ENCODE measurements at places on chromosomes 6 and 20.
A peak's percentile ranks its signal among the peaks of the same experiment; 100 is the strongest.

- no peak for DNase-seq
Measured at GRCh38 chr6:151524059-151524458, 30.2 kb downstream of the CCDC170 start.

GRCh38 chr6:22906091-22906549 is 336.8 kb downstream of the HDGFL1 start:
- no peak for DNase-seq

DNA sequence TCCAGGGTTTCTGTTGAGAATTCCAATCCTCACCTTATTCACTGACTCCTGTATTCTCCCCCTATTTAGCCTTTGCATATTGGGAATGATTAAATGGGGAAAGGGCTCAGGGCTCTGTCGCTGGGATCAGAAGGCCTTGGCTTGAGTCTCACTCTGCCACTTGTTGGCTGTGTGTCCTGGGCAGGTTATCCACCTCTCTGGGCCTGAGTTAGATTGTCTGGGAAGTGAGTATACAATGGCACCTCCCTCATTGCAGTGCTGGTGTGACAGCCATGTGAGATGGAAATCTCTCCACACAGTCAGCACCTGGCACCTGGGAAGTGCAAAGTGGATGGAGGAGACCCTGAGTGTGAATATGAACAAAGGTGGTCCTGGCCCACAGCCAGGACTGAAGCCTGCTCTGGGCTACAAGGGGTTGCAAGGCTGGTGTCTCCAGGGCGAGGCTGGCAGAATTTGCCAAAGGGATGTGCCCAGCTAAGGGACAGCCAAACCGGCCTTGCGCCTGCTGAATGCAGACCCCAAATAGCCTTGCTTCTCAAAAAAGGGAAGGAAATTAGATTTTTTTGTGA is 200.0 kb upstream of the PMEPA1 start:
- no peak for DNase-seq

DNA sequence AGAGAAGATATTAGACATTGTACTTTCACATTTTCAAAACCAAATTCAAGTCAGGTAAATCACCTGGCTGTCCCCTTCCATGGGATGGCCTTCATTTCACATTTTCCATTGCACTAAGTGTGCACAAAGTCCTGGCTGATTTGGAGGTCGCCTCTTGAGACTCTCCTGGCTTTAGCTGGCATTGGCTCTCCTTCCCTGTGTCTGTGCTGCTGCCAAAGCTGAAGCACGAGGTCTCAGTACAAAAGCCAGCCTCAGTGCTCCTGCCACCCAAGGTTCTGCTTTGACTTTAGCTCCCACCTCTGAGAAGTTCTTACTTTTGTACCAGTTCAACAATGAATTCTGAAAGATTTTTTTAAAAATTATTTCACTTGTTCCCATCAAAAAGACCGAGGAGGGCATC is 289.2 kb upstream of the CNR1 start:
- DNase-seq = no peak

GRCh38 chr20:58075586-58076345 is 152.7 kb downstream of the ANKRD60 start:
- no peak for DNase-seq

- no peak for DNase-seq
Measured at GRCh38 chr6:144330017-144330987, 45.2 kb downstream of the UTRN start.

GRCh38 chr20:59821201-59821600 is 112.2 kb downstream of the SYCP2 start:
- no peak for DNase-seq

- no peak for DNase-seq
Measured at GRCh38 chr20:10576411-10577090, 97.2 kb downstream of the JAG1 start.

DNA sequence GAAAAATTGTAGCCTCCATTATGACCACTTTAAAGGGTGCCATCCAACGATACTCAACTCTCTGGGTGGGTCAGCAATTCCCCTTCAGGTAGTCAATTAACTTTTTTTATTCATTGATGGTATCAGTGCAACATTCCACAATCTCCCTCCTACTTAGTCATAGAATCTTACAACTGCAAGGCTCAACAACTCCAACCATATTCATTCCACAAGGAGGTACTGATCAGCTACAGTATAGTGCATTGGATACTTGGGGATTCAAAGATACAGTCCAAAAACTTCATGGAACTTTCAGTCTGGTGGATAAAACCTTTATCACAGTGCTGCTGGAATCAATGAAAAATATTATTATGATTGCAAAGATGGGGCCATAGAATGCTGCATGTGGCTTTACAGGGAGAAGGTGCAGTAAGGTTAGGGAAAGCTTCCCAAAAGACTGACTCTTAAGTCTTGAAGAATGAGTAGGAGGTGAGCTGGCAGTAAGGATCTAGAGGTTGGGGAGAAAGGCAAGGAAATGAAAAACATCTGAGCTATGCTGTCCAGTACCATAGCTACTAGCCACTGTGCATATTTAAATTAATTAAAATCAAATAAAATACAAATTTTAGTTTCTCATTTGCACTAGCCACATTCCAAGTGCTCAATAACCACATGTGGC is 314.7 kb upstream of the PRDM1 start:
- no peak for DNase-seq

DNA sequence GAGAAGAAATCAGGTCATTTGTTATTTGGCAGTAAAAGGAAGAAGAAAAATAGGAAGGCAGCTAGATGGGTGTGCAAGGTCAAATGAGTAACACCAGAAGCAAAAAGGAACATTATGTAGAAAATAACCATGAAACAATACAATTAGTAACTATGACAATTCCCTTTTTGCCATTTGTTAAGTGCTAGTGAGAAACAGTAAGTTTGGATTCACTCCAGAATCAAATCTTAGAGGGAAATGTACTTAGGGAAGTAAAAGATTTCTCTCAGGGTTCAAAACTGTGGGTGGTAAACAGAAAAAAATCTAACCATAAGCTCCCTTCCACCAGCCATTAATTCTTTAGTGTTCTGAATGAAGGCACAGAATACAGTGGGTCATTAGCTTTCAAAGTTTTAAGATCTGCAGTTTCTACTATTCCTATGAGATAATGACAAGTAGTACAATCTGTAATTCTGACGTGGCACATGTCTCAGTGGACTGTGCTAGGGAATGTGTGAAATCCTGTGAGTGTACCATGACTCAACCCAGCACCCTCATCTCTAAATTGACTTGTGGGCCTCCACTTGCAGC is 17.1 kb downstream of the REPS1 start:
- peak; percentile 71 for DNase-seq

DNA sequence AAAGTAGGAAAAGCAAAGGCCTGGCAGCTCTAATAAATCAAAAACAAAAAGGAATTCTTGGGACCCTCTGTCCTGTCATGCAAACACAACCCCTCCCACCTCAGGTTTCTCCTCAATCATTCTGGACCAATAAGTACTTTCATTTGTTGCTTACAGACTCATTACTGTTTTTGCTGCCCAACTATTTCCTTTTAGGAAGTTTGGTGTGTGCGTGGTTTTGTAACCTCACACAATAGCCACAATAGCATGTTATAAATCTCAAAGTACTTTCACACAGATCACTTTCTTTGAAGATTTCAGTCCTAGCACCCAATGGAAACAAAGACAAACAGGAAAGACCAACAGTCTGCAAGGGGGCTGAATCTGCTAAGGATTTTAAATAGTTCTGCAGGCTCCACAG is 4.5 kb downstream of the MRPL14 start:
- DNase-seq = no peak

DNA sequence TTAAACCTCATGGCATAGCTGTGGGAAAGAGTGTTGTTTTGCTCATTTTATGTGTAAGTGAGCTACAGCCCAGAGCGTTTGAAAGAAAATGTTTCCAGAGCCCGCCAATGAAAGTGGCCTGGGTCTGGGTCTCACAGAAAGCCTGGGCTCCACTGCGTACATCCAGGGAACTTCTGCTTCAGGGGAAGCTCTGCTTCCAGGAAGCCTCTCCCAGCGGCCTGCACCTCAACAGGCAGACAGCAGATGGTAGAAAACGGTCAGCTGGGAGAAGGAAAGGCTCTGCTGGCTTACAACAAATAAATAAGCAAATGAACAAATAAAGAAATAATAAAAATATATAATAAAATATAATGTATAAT is 270.5 kb upstream of the SUPT3H start:
- no peak for DNase-seq

- no peak for DNase-seq
Measured at GRCh38 chr6:797479-798077, 104.6 kb upstream of the EXOC2 start.

GRCh38 chr6:2861060-2861821 is 19.6 kb upstream of the SERPINB1 start:
- DNase-seq = no peak

GRCh38 chr6:16392010-16392409 is 153.6 kb downstream of the GMPR start:
- DNase-seq = no peak

DNA sequence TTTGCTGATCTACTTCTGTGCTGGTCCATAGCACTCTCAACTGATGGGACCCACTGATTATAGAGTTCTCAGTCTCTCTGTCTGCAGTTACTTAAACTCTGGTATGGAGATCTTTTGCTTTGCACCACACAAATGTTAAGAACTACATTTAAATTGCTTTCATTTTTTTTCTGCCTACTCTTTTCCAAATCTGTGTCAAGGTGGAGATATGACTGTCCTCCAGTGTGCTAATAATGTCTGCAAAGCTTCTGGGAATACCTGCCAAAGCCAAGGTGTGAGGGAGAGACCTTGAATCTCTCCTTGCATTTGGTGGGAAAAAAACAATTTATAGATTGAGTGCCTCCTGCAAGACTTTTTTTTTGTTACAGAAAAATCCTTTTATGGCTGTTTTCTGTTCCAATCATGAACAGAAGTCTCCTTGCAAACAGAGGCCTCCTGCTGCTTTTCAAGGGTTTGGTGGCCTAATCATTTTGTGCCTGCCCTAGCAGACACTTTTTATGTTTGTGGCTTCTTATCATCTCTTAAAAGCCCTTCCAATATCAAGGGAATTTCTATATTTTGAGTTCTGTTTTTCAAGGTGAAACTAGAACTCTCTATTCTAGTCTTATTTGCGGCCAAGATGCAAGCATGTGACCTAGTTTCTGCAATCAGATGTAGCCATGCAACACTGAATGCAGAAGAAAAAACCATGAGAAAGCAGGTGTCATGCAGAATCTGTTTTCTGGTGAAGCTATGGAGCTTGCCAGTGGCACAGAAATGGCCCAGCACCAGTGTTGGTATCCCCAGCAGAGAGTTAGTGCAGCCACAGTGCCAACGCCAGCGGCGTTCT is 23.2 kb upstream of the AKIRIN2 start:
- DNase-seq = no peak

GRCh38 chr6:26312096-26312463 is 52.9 kb upstream of the BTN3A2 start:
- no peak for DNase-seq

DNA sequence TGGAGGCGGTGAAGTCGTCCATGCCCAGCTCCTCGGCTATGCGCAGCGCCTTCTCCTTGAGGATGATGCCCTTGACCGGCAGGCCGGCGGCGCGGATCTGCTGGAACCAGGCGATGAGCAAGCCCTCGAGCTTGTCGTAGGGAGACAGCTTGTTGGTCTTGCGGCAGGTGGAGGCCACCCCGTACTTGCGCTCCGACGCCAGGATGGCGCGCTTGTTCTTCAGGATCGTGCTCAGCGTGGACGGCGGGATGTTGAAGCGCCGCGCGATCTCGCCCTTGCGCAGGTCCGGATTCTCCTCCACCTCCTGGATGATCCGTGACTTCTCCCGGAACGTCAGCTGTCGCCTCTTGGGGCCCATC is 435 bp downstream of the CENPB start:
- no peak for DNase-seq

GRCh38 chr20:2705931-2706645 is 13.5 kb downstream of the EBF4 start:
- no peak for DNase-seq

DNA sequence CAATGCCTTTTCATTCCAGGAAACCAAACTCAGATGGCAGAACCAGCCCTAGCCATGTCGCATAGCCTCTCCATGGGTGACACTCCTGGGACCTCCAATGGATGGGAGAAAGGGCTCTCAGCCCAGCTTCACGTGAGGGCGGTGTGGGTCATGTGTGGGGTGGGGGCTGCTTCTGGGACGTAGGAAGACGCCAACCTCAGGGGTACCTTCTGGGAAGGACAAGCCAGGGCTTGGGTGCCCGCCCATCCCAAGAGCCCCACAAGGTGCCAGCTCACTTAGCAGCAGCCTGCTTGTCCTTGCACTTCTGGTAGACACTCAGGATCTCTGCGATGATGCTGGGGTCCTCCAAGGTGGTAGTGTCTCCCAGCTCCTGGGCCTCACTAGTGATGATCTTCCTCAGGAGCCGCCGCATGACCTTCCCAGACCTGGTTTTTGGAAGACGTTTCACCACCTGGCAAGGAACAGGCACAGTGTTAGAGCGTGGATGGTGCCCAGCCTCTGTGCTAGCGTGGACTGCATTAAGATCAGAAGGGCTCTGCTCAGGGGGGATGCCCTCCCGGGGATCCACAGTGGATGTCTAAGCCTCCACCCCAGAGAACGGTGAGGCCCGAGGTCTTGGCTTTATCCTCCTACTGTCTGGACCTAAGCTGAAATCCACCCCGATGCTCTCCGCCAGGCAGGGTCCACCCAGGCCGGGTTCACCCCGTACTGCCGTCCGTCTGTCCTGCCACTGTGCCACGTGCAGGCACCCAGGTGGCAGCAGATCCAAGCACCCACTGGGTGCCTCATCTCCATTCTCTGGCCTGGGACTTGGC is 15.1 kb upstream of the APMAP start:
- no peak for DNase-seq

GRCh38 chr6:90668141-90668540 is 81.3 kb upstream of the MAP3K7 start:
- no peak for DNase-seq

GRCh38 chr6:163999475-164000125 is 585.1 kb downstream of the QKI start:
- no peak for DNase-seq

GRCh38 chr20:25510721-25511120 is 74.6 kb downstream of the NINL start:
- DNase-seq = no peak

- no peak for DNase-seq
Measured at GRCh38 chr6:11903645-11904044, 108.5 kb upstream of the HIVEP1 start.

DNA sequence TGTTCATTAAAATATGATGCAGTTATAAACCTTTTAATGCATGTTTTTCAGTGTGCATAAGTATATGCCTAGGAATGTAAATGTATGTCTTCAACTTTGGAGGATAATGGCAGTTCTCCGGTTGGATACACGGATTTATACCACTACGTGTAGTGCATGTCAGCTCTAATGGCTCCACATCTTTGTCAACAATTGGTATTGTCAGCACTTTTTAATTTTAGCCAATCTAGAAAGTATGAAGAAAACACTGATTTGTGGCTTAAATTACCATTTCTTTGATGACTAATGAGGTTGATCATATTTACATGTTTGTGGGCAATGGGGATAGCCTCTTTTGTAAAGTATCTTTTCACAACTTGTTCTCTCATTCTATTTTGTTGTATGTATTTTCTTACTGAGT is 10.9 kb upstream of the RAB32 start:
- no peak for DNase-seq

DNA sequence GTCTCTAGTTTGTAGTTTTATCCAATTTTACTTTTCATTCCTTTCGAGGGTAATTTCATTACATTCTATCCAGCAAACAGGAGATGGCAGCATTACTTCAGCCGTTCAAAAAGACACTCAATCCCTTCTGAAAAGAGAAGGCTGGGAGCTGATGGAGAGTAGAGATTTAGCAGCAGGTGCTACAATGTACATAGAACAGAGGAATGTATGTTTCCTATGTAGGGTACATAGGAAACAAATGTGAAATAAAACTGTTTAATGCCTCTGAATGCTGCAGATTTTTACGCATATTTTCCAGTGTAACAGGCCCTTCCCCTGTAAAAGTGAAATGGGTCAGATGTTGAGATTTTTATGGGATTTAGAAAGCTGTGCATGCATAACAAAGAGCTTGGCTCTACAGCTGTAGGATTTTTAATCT is 16.0 kb downstream of the RPS12 start:
- no peak for DNase-seq
